ENCODE measurements at places on chromosomes 3 and 15.

DNA sequence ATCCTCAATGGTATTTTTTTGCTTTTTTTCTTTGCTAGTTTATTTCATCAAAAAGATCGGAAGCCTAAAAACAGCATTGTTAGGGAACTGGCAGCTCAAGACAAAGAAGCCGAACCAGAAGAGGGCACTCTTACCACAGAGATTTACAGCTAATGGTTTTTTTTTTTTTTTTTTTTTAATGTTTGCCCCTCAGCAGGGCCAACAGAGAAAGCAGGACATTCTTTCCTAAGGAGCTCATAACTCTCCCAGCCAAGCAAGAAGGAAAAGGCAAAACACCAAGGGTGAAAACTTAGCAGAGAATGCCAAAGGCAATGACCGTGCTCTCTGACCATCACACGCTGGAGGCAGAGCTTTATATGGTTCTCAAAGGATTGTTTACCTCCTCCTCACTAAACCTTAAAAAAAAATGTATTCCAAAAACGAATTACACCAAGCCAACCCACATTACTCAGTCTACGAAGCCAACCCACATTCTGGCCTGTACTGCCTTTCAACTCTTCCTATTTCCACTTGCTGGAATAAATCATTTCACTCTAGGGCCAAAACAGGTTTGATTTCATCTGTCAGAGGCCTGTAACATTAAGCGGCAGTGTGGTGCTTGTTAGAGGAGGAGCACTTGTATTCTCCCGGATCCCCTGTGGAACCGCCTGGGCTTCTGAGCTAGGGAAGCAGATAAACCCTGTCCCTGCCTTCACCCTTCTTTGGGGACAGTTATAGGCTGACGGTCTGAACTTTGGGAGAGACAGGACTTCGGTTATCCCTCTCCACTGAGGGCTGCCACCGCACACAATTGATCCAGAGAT, 35.6 kb upstream of the GYG1 start:
- DNase-seq, result peak; percentile 55

- no peak for DNase-seq
These were observed 529.8 kb upstream of the NAALADL2 start for GRCh38 chr3:174329321-174329720.

DNA sequence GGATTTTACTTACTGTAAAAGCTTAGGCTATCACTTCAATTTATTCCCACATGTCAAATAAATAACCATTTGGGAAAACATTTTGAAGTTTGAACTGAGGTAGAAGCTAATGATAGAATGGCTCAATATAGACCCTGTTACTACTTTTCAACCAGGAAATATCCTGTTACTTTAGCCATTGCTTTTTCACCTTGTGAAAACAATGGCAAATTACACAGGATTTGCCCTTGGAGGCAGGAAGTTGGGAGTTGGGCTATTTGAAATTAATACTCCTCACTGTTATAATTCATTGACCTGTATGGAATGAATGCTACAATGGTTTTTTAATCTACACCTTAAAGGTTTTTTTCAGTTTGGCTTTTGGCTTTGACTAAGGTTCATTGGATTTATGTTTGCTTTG, 98.1 kb upstream of the UBE2E2 start:
- no peak for DNase-seq

- no peak for DNase-seq
These were observed 396.6 kb downstream of the EPHB1 start for GRCh38 chr3:135191708-135192107.

DNA sequence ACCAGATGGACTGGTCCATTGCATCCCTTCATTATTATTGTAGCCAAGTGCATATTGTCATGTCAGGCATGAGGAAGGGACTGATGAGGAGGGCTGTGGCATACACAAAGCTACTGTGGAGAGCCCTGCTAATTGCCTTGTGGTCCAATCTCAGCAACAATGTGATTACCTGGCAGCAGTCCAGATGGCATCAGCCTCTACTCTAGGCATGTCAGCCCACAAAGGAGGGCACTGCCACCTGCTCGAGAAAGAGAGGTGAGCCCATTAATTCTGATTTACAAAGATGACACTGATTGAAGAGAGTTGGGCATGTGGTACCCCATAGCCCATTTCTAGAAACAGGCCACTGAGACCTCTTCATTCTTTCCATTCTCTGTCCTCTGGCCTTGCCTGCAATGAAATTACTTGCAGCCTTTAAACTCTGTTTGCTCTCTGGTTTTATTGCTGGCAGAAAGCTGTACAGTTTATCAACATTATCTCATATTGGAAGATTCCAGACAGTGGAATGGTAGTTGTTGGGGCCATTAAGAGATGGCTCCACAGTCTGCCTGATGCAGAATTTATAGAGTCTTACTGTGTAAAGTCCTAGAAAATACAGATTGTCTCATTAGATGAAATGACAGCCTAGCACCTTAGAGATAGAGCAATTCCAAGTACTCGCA, 307.7 kb downstream of the ARPP21 start:
- no peak for DNase-seq

DNA sequence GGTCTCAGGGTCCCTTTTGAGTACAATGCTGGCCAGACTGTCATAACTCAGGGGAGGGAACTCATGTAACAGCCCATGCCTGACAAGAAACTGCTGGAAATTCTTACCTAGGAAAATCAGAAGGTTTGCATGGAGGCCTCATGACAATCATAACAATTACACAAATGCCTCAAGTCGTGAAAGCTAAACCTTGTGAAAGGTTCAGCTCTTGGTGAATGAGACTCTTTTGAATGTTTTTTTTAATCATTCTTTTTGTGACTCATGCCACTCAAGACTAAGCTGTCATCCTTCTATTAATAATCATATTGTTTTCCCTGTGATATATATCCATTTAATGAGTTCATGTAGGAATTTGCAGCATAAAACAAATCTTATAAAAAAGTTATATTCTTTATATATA, 61.4 kb upstream of the LEKR1 start:
- peak; percentile 76 for DNase-seq

GRCh38 chr3:104102386-104102785, 1264.3 kb upstream of the ALCAM start:
- peak; percentile 53 for DNase-seq

DNA sequence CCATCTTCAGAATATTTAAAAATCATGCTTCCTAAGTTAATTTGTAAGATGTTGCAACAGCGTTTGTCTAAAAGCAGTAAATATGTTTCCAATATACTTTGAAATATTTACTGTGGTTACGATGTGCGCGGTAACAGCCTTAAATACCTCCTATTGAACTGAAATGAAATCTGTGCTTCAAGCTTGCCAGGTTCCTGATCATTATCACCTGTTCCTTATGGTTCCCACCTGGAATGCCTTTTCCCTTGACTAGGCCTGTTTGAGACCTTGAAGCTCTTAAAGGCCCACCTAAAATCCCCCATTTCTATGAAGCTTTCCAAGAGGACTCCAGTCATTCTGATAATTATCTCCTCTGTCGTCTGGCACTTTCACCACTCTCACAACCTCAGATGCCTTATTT, 146.7 kb downstream of the NAALADL2 start:
- DNase-seq, result no peak

DNA sequence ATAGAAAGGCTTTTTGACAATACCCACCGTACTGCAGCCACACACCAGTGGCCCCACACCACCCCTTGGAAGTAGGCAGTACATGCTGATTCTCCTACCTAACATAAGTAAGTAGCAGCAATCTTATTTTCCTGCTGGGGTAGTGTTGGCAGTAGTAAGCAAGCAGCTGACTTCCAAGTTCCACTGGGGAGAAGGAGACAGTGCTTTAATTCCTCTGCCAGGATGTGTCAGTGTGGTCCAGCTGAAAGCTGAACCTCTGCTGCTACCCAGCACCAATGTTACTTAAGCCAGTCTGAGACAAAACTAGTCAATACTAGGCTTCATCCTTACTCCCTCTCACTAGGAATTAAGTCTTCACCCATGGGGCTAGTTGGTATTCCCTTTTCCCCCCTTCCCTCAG, 74.7 kb downstream of the DZIP3 start:
- no peak for DNase-seq

DNA sequence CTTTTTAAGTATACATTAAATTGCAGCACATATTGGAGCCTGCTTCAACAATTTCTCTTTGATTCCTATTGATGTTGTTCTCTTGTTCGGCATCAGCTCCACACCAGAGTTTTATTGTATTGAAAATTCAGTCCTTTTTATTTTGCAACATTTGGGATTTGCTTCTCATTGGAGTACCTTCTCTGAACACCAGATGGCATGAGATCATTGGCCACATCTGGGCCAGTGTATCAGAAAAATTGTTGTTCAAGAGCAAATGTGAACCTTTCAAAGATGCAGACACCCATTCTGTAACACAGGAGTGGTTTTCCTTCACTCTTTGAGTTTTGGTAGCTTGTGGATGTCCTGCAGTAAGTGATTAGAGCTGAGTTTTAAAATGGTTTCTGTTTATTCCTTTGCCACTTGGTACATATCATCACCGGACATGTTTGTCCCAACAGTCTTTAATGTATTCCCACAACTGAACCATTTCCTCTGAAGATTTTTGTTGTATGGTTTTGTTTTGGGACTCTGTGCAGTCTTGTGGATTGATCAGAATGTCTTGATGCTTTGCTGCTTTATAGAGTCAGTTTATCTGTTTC, 96.1 kb downstream of the MCTP2 start:
- DNase-seq, result peak; percentile 49

DNA sequence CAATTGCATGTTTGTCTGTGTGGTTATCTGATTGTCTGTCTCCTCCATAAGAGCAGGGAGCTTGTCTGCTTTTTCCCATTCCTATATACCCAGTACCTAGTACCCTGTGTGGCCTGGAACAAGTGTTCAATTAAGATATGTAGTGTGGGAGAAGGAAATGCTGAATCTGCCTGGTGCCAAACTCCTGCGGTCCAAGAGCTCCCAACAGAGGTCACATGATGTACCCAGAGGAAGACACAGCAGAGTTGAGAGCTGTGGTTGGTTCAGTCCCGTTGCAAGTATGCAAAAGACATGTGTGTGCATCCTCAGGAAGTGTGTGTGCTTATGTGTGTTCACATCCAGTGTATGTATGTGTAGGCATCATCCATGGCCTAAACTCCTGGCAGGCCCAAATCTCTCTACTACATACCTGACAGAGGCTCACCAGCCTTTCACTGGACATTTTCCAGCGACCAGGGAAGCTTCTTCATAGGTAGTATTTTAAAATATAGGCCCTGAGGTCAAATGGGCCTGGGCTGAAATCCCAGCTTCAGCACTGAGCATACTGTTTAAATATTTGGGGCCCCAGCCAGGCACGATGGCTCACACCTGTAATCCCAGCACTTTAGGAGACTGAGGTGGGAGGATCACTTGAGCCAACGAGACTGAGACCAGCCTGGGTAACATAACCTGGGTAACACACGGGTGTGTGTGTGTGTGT, 34.0 kb upstream of the ITGA11 start:
- no peak for DNase-seq

DNA sequence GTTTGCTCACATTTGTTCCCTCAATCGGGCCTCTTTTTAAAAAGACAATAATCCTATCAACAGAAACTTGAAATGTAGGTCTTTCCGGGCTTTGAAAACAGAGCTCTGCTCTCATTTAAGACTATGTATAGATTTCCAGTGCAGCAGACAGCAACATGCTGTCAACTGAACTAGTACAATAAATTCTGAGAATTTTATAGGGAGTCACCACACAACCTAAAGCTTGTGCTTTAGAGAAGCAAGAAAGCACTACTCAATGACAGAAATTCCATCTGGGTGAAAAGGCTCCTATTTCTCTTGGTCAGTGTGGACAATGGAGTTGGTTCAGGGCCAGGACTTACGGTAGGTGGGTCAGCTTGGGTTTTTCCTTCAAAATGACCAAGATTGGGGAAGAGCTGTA, 583.5 kb downstream of the ROBO1 start:
- DNase-seq, result no peak

DNA sequence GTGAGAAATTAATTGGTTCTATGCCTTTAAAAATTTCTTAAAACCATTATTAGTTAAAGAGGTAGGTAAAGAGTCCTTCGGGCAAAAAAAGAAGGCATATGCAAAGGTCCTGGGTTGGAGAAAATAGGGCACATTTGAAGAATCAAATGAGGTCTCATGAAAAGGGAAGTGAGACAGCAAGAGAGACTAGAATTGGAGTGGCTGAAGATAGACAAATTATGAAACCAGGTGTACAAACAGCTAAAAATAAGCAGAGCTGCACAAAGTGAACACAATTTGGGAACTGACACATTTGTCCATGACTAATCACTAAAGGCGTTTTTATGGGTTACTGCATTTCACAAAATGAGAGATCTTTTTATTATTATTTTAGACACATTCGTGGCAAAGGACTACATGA, 581.2 kb downstream of the PYDC2 start:
- no peak for DNase-seq

DNA sequence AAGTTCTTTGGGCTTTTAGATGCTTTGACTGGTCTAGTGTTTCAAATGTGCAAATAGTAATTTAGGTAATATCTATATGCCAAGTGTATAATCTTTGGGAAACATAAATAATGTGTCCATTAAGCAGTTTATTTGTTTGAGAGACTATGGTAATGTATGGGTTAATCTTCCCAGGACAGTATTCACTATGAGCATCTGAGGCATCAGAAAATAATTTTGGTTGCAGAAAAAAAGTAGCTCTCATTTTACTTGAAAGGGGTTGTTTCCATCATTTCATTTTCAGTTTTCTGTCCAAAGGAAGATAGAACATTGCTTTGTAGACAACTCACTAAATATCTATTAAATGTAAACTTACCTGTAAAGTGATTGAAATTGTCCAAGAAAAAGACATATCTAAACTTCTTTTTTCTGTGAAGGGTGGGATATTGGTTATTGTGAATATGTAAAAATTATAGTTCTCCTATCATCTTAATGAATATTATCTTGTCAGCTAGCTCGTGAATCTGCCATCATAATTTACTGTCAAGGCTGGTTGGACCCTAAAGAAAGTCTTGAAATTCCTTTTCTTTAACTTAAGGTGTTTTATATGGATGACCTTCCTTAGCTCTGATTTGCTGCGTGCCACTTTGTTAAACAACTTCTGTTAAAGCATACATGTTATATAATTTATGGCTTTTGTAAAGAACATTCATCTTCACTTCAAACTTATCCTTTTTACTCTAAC, 108.8 kb downstream of the EPHA3 start:
- no peak for DNase-seq

- DNase-seq, result no peak
These were observed 38.7 kb downstream of the SENP8 start for GRCh38 chr15:72156928-72157327.

DNA sequence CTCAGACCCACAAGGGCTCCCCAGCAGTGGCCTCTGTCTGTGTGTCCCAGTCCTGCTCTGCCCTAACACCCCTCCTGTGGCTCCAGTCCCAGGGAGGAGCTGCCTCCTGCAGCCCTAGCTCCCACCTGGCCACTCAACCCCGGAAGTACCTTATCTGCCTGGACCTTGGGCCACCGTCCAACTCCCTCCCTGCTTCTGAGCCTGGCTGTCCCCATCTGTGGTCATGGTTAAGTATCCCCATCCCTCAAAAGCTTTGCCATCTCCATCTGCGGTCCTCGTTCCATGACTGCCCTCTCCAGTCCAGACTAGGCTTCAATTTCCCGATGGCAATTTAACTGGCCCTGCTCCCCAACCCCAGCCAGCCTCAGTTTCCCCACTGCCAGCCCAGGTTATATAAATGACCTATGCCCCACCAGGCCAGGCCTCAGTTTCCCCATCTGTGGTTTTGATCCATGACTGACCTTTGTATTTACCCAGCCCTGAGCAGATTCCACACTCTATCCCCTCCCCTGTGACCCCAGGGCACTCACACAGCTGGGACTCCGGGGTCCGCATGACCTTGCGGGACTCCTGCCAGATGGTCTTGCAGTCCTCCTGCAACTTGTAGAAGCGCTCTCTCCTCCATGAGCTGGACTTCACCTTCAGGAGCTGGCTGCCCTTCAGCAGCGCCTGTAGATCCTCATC, 9.6 kb downstream of the PLCD1 start:
- DNase-seq, result no peak

Data from suppressor macrophage (primary cell).